HL-60 (cell line): ENCODE measurements at places on chromosomes 7 and 10.

- no peak for DNase-seq
Measured at GRCh38 chr10:131843881-131844284, 56.9 kb upstream of the PPP2R2D start.

DNA sequence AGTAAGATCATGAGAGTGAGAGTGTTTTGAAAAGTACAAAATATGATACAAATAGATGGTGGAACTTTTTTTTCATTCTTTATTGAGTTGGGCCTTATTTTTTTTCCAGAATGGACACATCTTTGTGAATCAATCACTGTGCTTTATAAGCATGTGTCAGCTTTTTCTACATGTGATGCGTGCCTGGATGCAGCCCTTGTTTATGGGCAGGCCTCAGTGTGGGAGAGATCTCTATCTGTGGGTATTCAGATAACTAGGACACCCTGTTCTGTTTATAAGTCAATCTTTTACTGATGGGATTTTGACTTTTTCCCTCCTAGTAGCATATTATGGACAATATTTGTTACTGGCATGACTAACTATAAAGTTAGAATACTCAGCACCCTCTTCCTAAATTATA is 42.9 kb upstream of the IKZF1 start:
- no peak for DNase-seq

- no peak for DNase-seq
Measured at GRCh38 chr7:20700453-20701227, 85.2 kb downstream of the ABCB5 start.

GRCh38 chr10:47044741-47045140 is 133.5 kb downstream of the PTPN20 start:
- no peak for DNase-seq

DNA sequence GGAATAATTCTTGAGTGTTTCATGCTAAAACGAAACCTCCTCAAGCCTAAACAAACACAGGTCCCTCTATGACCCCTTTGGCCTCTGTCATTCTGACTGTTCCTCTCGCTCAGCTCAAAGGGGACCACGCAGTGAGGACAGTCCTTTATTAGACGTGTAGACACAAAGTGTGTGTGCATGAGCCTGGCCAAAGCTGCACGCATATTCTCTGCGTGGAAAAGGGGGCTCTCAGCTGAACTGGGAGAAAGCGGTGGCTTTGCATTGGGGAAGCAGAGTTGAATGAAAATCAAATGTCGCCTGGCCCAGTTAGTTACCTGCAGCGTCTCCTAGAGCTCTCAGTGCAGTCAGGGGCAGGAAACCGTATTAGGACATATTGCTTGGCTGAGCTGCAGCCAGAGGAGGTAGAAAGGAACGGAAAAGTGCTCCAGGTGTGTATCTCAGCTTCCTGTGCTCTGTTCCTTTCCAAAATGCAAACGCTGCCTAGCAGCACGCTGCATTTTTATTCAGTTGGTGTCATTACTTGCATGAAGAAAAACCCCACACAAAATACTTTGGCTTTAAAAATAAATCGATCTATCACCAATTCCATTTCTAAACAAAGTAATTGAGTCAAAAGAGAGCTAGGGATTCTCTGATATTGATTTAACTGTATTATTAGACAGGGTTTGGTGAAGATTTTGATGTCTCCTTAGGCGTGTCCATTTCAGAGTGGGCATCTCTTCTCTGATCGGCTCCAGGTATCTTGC is 4.9 kb downstream of the GATA3 start:
- no peak for DNase-seq

DNA sequence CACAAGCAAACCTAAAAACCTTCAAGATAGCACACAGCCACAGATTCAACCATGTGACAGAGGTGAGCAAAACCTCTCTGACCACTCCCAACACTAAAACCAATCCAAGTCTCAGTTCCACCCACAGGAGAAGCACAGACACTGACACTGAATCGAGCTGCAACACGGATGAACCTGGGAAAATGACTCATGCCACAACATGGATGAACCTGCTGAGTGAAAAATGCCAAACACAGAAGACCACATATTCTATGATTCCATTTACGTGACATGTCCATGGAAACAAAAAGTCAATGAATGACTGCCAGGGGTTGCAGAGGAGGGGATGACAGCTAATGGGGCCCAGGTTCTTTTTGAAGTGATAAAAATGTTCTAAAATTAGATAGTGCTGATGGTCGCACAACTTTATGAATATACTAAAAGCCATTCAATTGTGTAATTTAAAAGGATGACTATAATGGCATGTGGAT is 22.0 kb downstream of the CYTH3 start:
- no peak for DNase-seq

DNA sequence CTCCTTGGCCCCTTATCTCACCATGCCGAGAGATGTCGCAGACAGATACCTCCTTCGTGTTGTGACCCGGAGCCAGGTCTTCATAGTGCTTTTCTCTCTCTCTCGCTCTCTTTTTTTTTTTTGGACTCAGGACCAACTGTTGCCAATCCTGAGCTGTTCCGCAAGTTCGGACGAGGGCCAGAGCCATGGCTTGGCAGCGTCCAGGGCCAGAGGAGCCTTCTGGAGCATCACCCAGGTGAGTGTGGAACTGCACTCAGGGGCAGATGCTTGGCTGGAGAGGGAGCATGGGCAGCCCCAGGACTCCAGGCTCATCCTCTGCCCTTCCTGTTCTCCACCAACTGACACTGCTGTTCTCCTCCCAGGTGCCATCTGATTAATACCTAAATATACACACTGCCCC is 7.8 kb downstream of the ZNF862 start:
- DNase-seq: no peak

- no peak for DNase-seq
Measured at GRCh38 chr7:2050511-2050866, 182.3 kb downstream of the MAD1L1 start.

DNA sequence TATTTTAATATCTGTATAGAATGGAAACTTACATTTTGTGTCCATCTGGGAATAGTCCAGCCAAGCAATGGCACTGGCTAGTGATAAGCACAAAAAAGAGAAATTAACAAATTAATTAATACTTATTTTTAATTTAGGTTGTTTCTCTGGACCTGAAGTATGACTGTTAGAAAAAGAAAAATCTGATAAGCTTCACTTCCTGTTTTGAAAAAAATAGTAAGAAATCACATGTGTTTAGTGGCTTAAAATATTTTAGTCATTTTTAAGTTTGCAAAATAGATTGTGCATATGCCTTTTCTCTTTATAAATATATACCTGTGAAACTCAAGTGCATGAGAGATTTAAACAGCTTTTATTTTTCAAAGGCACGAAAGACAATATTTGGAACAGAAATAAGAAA is 50.1 kb upstream of the CREB5 start:
- DNase-seq: no peak

DNA sequence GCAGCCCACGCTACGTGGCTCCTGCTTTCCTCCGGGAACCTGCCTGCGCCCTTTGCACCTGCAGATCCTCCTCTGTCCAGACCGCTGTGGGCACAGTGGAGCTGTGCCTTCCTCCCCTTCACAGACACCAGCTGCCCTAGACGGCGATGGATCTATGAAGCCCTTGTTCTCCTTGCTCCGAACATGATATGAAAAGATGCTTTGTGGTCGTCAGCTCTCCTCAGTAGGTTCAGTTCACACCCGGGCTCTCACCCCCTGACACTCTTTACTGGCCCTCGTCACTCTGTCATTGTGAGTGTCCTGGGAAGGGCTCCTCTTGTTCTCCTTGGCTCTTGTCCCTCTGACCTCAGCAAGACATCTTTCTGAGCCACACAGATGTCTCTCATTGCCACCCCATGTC is 4.2 kb downstream of the ZNF488 start:
- DNase-seq: no peak

DNA sequence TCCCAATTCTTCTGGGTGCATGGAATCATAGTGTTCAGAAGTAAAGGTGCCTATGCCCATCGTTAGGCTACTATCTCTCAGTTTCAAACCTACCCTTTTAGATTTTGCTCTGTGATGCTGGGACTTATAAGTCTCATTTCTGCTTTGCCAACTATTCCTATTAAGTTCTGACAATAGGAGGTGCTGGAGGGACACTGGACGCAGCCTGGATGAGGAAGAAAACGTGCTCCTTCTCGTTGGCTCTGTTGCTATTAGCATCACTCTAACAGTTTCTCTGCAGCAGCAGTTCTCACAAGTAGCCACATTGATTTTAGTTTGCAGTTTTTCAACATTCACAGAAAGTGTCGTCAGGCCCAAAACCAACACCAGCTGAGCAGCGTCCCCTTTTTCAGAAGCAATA is 72.4 kb downstream of the ABCC2 start:
- DNase-seq: peak; percentile 40

DNA sequence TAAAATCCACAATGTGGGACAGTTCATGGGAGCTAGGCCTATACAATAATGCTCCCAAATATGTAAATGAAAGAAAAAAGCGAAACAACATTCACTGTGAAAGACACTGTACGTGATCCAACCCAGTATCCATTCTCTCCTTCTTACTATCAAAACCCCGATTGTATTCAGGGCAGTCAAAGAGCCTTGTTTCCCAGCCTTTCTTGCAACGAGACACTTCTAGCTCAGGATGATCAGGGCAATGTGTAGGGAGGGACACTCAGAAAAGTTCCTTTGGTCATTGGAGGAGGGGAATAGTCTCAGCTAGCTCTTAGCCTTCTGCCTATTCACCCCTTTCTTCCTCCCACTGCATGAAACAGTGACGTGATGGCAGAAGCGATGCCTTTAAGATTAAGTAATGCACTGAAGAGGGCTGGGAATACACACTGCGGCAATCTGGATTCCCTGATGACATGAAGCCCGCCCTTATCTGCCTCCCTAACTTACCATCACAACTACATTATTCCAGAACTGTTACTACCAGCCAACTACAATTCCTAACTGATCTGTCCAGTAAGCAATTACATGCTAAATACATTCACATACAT is 27.3 kb downstream of the UBE2H start:
- no peak for DNase-seq

GRCh38 chr7:131108212-131108940 is 219.3 kb upstream of the MKLN1 start:
- DNase-seq: no peak

DNA sequence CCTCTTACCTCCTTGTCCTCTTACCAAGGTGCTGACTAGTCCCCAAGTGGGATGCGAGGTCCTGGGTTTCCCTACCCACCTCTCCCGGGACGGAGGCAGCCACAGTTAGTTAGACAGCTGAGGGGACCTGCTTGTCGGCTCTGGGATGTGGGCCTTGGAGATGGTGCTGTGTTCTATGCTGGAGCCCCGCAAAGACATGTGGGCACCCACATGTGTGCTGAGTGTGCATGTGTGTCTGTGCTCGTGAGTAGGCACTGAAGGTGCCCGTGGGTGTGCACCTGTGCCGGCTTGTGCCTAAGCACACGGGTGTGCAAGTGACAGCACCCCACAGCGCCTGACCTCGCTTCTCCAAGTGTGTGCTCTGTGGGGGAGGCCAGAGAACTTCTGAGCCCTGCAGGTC is 62.2 kb downstream of the NEURL1 start:
- no peak for DNase-seq

DNA sequence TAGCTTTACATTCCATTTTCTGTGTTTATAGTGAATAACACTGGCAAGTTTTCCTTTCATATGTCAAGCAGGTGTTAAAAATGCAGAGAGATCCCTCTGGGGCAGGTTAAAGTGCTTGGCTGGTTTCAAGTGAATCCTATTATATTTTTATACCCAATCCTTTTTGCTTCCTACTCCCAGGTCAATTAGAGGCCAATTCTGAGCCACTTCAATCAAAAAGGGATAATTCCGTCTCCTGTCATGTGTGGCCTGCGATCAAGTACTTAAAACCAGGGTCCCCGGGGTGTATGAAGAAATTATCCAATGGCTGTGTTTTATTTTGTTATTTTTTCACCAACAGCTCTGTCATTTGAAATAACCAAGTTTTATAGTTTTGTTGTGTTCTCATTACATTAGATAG is 313.2 kb downstream of the PRPF18 start:
- DNase-seq: no peak

DNA sequence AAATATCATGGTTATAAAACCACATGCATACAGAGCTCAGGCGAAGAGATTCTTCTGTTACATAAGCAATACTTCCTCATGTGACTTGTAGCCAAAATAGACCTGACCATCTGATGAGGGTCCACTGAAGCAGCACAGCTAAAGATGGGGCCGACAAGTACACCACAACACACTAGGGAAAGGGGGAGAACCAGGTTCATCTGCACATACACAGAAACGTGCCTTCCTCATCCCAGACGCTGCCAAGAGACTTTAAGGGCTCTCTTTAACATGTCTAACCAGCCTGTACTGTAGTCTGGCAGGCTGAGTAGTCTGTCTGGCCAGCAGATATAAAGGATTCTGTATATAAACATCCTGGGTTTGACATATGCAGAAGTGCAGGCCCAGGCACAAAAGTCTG is 30.3 kb downstream of the ERCC6 start:
- DNase-seq: no peak

DNA sequence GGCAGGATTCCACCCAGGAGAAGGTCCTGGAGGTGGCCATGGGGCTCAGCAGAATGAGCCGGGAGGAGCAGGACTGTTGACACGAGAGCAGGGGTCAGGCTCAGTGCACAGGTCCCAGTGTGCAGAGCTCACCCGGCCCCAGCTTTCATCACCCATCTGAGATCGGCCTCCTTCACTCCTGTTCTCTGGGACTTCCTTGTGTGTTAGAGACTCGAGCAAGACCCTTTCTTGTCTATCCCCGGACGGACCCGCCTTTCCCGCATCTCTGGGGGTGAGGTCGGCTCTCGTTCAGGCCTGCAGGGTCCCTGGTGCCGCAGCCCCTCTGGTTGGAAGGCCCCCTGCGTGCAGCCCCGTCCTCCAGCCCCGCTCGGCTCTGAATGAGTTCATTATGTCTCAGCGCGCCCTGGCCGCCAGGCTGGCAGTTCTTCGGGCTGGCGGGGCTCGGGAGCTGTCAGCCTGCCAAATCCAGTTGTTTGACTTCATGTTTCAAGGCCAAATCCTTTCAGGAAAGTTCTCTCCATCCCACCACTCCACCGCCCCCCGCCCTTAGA is 127.9 kb downstream of the LHPP start:
- DNase-seq: no peak

DNA sequence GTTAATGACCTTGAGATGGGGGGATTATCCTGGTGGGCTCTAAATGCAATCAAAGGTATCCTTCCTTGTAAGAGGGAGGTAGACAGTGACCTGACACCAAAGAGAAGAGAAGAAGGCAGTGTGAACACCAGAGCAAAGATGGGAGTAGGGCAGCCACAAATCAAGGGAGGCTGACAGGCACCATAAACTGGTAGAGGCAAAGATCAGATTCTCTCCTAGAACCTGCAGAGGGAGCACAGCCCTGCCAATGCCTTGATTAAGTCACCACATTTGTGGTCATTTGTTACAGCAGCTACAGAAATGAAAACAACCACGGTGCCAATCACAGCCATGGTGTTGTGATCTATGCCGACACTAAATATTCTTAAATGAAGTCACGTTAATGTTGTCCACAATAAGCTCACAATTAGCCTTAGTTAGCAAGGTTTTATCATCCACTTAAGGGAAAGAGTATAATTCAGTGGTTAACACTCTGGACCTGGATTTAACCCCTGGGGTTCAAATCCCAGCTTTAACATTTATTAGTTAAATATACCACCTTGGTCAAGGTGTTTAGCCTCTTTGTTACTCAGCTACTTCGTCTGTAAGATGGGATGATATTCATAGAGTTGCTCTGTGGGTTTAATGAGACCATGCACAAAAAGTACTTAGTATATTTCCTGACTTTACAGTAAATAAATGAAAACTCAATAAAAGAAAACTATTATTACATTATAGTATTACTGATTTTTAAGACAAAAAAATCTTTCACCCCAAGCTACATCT is 70.8 kb downstream of the SGMS1 start:
- peak; percentile 6 for DNase-seq

GRCh38 chr7:69992938-69993337 is 394.7 kb downstream of the AUTS2 start:
- DNase-seq: no peak
